ENCODE measurements at places on chromosomes 3 and 15.

GRCh38 chr15:79206940-79207339 lies 75.6 kb upstream of the ANKRD34C start:
- no peak for DNase-seq

DNA sequence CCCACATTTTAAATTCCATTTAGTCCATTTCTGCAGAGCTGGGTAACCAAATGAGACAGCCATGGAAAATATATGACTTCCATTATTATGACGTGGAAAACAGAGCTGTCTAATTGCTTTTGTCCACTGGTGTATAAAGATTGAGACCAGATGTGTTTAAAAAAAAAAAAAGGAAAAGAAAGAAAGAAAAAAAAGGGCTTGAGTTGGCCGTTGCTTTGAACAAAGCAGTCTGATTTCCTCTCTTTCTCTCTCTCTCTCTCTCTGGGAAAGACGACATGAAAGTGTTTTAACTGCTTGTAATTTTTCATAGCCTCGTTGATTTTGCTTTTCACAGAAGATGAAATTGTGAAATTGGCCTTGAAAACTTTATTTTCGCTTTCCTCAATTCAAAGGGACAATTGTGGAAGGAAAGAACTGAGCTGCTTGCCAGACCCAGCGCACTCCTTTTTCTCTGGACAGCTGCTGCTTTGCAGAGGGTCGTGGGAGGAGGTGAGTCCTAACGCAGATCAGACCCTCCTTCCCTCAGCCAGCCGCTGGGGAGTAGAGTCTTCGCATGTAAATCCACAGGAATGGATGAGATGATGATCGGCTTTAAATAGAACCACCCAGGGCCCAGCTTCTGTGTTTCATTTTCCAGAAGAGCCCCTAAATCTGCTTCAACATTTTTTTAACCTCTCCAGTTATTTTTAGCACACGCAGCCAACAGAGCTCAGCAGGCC lies 42.8 kb upstream of the UBE2E1 start:
- DNase-seq = no peak

GRCh38 chr15:56767315-56767714 lies 34.0 kb upstream of the ZNF280D start:
- no peak for DNase-seq

DNA sequence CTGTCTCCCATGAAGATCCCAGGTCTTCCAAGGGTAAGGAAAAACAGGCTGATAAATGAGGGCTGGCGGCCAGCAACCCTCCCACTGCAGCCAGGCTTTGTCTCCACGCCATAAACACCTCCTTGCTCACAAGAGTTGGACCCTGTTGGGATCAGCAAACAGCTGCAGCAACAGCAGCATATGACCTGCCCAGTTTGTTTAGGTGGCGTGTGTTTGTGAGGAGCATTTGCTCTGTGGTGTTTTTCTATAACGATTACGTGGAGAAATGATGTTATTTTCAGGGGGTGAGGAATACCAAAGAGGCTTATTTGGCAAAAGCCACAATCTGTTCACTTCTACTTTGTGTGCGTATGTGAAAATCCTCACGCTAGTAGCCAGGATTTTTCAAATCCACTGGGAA lies 58.5 kb downstream of the RFTN1 start:
- DNase-seq = no peak

DNA sequence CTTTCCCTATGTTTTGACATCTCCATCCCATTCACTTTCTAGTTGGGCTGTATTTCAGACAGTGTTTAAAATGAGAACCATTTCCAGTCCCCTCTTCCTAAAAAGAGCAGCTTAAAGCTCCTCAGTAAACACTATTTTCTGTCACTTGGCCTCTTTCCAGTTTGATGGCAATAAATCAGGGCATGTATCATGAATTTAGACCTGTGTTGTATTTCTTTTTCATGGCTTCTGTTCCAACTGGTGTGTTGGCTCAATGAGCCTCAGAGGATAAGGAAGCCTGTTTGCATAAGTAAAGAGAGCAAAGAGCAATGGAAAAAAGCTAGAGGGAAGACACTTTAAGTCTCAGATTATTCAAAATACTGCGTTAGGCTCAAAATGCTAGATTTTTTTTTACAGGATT lies 7.2 kb downstream of the CCDC80 start:
- no peak for DNase-seq

DNA sequence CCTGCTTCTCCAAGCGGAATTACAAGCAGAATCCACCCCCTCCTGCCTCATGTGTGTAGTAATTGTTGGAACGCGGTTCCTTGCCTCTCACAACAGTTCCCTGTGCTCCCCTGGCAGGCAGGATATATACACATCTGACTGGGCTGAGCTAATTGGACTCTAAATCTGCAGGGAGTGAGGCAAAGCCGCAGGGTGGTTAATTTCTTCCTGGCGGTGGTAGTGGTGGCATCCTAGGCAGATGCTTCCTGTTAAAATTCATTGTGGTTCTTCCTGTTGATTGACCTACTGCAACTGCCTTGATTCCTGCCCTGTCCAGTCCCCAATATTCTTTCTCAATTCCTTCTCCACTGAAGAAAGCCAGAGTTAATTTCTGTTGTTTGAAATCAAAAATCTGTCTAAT lies 202.9 kb upstream of the PROK2 start:
- DNase-seq = no peak

DNA sequence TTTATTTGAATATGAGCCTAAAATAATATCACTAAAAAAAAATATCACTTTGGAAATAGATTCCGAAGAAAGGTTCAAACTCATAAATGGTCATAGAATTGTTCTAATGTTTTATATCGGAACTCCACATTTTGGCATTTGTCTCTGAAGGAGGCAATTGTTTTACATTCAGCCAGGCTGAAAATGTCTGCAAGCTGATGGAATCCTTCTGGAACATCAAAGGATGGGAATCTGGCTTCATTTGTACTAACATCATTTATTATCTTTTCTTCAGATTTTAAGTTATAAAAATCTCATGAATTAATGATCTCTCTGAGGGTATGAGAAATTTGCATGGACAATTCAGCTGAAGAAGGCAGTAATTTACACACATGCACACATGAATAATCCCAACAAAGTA lies 251.4 kb upstream of the RGMA start:
- DNase-seq = no peak

DNA sequence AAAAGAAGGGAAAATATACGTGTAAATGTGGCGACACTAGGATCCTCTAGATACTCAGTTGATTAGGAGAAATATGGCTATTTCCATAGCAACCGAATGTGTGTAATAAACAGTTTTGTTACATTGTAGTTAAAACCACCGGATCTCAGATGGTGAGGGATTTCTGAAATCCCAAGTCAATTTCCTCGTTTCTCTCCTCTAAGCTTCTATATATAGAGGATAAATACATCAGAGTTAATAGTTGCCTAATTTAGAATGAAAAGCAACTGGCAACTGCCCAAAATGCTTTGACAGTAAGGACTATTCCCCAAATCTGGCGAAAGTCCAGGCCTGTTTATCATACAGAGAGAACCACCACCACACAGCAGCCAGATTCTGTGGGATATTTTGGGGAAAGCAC lies 112.6 kb downstream of the GABRB3 start:
- no peak for DNase-seq

DNA sequence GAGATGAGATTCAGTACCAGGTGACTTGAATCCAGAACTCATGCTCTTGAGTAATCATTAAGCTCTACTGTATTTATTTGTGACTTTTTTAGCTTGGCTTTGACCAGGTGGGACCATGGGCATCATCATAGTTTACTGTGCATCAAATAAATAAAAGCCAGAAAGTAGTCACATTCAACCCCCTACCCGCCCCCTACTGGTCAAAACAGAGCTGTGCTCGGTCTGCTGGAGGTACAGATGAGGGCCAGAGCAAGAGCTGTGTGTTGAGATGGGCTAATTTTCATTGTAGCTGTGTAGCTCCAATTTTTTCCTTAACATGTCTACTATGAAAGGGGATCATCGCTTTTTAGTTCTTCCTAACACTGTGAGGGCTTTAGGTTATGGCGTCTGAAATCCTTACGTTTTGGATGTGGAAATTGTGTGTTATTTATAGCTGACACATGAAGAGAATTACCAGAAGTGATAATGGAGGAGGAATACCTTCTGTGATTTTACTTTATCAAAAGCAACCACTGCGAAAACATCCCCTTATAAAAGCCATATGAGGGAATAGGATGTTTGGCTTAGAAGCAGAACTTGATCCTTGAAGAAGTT lies 375.1 kb downstream of the PTPRG start:
- no peak for DNase-seq

DNA sequence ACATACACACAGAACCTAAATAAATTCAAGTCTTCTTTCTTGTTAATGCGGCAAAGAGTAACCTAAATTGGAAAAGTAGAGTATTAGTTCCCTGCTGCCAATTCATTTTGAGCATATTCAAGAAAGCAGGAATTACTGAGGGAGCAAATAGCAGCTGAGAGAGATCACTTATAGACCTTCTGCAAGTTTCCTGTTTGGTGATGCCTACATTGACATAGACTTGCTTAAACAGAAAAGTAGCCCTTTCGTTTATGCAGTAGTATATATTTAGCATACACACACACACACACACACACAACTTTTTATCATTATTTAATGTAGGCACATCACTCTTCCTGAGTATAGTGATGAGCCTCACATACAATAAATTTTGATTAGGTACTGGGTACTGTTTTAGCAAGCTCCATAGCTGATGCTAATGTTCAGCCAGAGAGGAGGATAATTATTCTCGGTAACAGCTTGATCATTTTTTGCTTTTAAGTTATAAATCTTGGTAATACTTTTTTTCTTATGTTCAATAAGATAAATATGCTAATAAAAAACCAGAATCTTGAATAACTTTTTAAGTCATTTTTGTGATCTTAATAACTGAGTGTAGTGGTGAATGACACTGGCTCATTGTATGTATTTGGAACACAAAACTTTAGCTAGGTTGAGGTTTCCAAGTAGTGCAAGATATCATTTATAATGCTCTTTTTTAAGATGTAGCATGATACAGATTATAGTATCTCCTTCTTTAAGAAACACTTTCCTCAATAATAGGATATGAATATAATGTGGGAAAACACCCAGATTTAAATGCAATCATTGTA lies 174.7 kb downstream of the MBNL1 start:
- no peak for DNase-seq

DNA sequence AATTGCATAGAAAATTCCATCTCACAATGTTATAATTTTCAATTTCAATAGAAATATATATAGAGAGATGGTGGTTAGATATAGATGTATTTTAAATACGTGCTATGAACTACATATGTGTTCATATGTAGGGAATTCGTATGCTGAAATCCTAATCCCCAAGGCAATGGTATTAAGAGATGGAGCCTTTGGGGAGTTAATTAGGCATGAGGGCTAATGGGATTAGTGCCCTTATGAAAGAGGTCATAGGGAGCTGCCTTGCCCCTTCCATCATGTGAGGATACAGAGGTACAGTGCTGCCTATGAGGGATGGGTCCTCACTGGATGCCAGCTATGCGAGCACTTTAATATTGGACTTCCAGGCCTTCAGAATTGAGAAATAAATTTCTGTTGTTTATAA lies 79.6 kb upstream of the CCDC54 start:
- no peak for DNase-seq

- no peak for DNase-seq
These were observed 44.3 kb downstream of the CD200R1L start for GRCh38 chr3:112802338-112802737.

GRCh38 chr3:94543161-94543560 lies 480.3 kb downstream of the NSUN3 start:
- DNase-seq = no peak

GRCh38 chr3:140432229-140432669 lies 245.6 kb upstream of the TRIM42 start:
- DNase-seq = no peak

DNA sequence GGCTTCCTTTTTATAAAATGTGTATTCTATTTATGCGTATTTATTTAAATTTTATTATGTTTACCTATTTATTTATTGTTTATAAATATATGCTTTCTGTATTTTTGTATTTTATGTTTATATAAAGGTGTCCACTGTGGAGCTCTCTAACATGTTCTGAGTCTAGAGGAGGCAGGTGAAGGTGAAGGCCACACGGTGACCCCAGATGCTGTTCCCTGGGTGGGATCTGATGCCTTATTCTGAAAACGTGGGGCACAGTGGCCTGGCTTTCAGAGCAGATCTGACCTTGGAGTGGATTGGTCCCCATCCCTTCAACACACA lies 104.7 kb upstream of the SLC7A14 start:
- DNase-seq = no peak

GRCh38 chr3:10599444-10599843 lies 94.1 kb upstream of the ATP2B2 start:
- peak; percentile 2 for DNase-seq

DNA sequence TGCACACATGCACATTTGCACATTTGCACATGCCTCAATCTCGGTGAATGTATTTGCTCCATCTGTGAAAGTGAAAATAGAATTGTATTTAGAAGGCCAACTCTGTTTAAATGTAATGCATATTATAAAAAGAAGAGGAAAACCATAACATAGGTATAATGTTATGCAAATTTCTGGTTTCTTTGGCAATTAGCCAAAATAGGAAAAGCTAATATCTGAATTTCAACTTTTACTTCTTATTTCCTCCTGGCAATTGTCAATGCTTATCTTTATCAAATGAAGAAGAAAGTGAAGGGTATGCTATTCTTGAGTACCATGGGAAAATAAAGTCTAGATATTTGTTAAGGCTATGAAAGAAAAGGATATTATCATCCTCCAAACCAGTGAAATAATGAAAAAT lies 76.7 kb upstream of the SLC2A2 start:
- DNase-seq = no peak

GRCh38 chr3:150626148-150626930 lies 23.2 kb downstream of the SELENOT start:
- no peak for DNase-seq

GRCh38 chr3:127438951-127439350 lies 151.1 kb upstream of the PRR20G start:
- no peak for DNase-seq

DNA sequence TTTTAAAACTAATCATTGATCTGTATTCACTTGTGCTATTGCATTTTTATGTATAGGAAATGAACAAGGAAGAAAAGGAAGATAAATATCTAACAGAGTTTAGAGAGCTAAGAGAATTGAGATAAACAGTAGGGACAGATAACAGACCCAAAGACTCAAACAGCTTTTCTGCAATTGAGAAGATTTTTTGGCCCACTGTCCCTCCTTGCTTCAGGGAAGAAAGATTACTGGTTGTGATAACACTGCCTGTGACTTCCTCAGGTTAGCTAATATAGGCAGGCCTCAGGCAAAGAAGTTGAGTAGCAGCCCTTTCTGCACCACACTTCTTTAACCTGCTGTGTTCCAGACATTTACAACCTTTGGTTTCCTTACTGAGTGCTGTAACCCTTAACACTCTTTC lies 2.7 kb upstream of the COX17 start:
- no peak for DNase-seq

DNA sequence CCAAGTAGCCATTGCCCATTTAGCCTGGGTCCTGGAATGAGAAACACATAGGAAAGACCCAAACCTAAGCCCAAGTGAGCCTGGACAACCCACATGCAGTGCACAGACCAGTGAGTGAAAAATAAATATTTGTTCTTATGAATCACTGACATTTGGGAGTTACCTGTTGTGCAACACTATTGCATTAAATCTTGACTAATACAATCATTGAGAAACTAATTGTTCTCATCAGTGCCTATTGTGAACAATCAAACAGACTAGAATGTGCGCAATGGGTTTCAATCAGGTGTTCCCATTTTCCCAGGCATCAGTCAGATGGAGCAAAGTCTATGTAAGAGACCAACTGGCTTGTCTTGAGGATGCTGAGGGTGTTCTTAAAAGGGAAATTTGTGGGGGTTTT lies 54.7 kb upstream of the CNOT10 start:
- no peak for DNase-seq

GRCh38 chr3:48232232-48232631 lies 8.7 kb upstream of the ZNF589 start:
- no peak for DNase-seq

GRCh38 chr15:87660251-87661129 lies 596.0 kb downstream of the NTRK3 start:
- DNase-seq = no peak

- no peak for DNase-seq
These were observed 392.9 kb upstream of the ROBO2 start for GRCh38 chr3:76646921-76647562.
